ENCODE measurements at places on chromosomes 16 and 17.

- no peak for DNase-seq
Measured at GRCh38 chr17:79728908-79729471, 1.8 kb upstream of the ENPP7 start.

GRCh38 chr17:39231591-39232551 lies 6.1 kb upstream of the STAC2 start:
- no peak for DNase-seq

DNA sequence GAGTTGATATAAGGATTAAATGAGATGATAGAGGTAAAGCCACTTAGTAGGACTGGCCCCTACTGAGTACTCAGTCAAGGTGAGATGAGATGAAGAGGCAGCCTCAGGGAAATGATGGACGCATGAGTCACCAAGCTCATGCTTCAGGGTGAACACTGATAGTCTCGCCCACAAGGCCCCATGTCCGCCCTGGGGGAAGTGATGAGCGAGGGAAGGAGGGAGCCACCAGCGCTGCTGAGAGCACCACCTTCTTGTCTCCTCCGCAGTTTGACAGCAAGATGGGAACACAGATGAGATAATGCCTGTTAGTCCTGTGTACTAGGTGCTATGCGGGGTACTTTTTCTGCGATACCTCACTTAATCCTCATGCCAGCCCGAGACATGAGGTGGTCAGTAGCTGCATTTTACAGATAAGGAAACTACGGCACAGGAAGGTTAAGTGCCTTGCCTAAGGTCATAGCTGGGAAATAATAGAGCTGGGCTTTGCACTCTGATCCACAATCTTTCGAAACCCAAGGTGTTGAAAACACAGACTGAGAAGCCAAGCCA lies 383.0 kb downstream of the CPPED1 start:
- no peak for DNase-seq

DNA sequence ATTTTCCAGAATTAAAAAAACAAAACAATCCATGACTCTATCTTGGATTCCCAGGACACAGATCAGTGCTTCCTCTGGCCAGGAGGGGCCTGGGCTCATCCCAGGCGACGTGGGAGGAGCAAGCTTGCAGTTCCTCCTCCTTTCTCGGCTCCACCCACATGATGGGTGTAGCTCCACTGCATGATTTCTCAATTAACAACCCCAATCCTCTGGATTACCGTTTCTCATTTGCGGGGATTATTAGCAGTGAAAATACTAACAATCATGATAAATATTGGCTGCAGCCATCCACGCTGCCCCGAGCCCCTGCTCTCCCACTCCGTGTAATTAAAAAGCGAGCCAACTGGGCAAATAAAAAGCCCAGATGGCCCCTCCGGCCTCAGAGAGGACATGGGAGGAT lies 46.4 kb upstream of the SDK2 start:
- DNase-seq, result no peak

- DNase-seq, result no peak
Measured at GRCh38 chr17:2889256-2889655, 93.0 kb downstream of the RAP1GAP2 start.

Data from urinary bladder (tissue), 4 donors.